ENCODE measurements at places on chromosomes 4 and X.

DNA sequence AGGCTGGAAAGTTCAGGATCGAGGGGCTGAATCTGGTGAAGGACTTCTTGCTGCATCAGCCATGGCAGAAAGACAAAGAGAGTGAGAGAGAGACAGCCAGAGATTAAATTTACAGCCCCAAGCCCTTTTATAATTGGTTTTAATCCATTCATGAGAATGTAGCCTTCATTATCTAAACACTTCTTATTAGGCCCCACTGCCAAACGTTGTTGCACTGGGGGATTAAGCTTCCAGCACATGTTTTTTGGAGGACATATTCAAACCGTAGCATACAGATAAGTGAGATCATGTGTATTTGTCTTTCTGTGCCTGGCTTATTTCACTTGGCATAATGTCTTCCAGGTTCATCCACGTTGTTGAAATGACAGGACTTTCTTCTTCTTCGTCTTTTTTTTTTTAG is 524.7 kb downstream of the SPRY1 start:
- DNase-seq = no peak

- DNase-seq = no peak
Measured at GRCh38 chrX:85905851-85906250, 141.5 kb downstream of the CHM start.

GRCh38 chrX:115504167-115504566 is 56.8 kb upstream of the PLS3 start:
- DNase-seq = no peak

DNA sequence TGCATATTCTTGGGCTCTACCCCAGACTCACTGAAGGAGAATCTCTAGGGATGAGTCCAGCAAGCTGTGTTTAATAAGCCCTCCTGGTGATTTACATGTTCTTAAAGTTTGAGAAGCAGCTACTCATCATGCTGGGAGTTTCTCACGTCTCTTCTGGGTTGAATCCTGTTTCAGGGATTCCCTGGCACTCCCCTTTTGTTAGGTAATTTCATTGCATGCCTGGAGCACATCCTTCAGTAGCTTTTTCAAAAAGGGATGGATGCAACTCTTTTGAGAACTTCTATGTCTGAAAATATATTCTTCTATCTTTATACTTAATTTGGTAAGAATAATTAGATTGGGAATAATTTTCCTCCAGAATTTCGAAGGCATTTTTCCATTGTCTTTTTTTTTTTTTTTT is 4.4 kb downstream of the EVC start:
- no peak for DNase-seq

DNA sequence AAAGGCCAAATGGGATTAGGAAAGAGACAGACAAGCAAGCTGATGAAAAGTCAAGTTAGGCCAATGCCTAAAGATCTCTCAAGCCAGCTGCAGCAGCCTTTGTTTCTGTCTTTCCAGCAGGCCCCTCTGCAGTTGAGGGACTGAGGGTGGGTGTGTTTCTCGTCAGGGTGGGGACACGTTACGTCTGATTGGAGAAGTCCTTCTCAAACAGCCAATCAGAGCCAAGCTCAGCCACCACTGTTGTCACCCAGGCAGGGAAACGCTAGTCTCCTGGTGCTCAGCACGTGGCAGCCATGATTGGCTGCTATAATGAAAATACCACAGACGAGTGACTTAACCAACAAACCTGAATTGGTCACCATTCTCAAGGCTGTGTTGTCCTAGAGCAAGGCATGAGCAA is 177.1 kb upstream of the LCORL start:
- DNase-seq = no peak

- no peak for DNase-seq
Measured at GRCh38 chr4:119526786-119527550, 101.6 kb downstream of the PDE5A start.

GRCh38 chrX:16347968-16348670 is 180.8 kb downstream of the MAGEB17 start:
- DNase-seq = no peak

GRCh38 chrX:16654093-16654492 is 4.1 kb downstream of the S100G start:
- DNase-seq = no peak

DNA sequence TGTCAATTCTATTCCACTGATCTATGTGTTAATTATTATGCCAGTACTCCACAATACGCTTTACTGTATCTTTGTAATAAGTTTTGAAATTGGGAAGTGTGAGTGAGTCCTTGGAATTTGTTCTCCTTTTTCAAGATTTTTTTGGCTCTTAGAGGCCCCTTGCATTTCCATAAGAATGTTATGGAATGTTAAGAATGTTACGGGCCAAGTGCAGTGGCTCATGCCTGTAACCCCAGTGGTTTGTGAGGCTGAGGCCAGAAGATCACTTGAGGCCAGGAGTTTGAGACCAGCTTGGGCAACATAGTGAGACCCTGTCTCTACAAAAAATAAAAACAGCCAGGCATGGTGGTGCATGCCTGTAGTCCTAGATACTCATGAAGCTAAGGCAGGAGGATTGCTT is 167.6 kb upstream of the CXorf66 start:
- DNase-seq = no peak

DNA sequence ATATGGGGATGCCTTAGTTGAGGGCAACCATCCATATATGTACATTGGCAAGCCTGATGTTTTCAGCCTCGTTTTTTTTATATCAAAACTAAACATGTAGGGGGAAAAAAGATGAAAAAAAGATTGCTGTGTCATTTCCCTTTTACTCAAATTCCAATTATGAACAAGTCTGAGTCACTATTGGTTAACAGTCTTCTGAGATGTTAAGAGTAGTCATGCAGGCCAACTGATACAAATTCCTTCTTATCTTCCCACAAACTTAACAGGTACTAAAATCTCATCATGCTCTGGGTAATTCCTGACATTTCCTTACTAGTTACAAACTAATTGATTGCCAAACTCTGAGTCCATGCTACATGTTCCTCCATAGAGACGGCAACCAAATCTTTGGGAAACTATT is 222.1 kb downstream of the FRMPD4 start:
- DNase-seq = no peak

- no peak for DNase-seq
Measured at GRCh38 chr4:31983246-31983645, 1263.1 kb downstream of the PCDH7 start.

GRCh38 chr4:150252741-150253140 is 174.5 kb downstream of the DCLK2 start:
- DNase-seq = no peak

DNA sequence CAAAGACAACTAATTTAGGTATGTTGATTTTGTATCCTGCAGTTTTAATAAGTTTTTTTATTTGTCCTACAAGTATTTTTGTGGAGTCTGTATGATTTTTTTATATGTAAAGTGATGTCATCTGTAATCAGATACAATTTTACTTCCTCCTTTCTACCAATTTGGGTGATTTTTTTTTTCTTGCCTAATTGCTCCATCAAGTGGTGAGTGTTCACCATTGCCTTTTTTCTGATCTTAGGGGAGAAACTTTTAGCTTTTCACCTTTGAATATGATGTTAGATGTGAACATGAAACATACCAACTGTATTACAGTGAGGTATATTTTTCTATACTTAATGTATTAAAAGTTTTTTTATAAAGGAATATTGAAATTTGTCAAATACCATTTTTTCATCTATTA is 362.3 kb downstream of the PABPC4L start:
- DNase-seq = no peak

- no peak for DNase-seq
Measured at GRCh38 chr4:106019771-106020170, 124.5 kb downstream of the NPNT start.

- no peak for DNase-seq
Measured at GRCh38 chrX:129516402-129516801, 6.9 kb downstream of the SMARCA1 start.

DNA sequence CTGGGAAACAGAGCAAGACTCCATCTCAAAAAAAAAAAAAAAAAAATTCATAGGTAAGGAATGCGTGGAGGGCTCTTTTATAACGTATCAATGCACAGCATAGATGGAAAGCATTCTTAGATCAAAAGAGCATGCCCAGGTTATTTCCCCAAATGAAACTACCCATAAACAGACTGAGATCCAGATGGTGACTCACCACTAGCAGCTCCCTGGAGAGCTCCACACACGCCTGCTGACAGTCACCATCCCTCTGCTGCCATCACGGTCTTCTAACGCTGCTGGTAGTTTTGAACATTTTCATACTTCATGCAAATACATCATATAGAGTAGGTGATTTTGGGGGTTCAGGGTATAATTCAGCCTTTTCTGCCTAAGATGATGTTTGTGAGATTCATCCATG is 136.9 kb downstream of the ASMT start:
- DNase-seq = no peak

- DNase-seq = no peak
Measured at GRCh38 chrX:9368262-9368661, 96.6 kb upstream of the TBL1X start.

DNA sequence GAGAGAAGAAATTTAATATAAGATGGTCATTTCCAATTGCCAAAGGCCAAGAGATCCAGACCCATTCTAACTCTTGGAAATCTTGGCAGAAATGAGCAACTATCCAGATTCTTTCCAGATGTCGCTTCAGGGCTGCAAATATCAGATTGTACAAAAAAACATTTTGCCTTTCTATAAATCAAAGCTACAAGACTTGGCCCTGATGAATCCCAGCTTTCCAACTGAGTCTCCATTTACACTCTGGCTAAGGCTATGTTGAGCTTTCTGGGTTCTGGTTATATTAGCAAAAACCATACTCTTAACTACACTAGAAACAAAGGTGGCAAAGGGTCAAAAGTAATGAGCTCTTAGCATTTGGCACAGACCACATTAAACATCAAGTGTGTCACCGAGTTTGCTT is 345.8 kb downstream of the OPHN1 start:
- DNase-seq = no peak

DNA sequence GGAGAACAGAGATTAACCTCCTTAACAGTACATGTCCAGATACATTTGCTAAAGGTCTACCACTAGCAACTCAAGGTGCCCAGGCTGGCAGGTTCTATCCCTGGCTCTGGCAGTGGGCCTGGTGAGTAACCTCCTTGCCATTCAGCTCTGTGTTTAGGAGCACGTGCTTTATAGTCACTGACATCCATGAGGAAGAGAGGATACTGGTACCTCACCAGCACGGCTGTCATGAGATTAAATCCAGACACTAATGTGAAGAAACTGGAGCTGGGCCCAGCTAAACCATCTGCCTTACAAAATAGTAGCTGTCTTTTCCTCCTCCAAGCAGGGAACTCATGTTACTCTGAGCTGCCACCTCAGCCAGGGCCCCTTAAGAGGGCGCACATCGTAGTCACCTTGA is 45.3 kb downstream of the GPRASP3 start:
- DNase-seq = no peak

GRCh38 chrX:150781677-150782076 is 88.5 kb downstream of the MTMR1 start:
- no peak for DNase-seq
